ENCODE measurements at places on chromosomes 13 and 19. TPM values are rescaled to one million over a fixed set of nuclear protein-coding genes. Genes with fewer than 3 reads are reported as not detected.

AXL gene
- 356 TPM for total RNA-seq

ABHD13 gene
- total RNA-seq, result 5.5 TPM

TRPM4 gene
- 7.7 TPM for total RNA-seq

OR7A5 gene
- not detected for total RNA-seq

JSRP1 gene
- total RNA-seq, result 0.16 TPM

THAP8 gene
- 4.4 TPM for total RNA-seq

FDX2 gene
- 21.8 TPM for total RNA-seq

KLHL1 gene
- not detected for total RNA-seq

IL17D gene
- 0.98 TPM for total RNA-seq

KLK10 gene
- not detected for total RNA-seq

ZNF880 gene
- total RNA-seq, result 18.4 TPM

ZNF561 gene
- total RNA-seq, result 13.0 TPM

ZNF83 gene
- total RNA-seq, result 23.5 TPM

ZNF443 gene
- 2.0 TPM for total RNA-seq

POU2F2 gene
- total RNA-seq, result 0.38 TPM

PROZ gene
- not detected for total RNA-seq
